ENCODE measurements at places on chromosomes 12 and 14.

GRCh38 chr12:28021704-28022103 is 49.2 kb upstream of the PTHLH start:
- DNase-seq = no peak

DNA sequence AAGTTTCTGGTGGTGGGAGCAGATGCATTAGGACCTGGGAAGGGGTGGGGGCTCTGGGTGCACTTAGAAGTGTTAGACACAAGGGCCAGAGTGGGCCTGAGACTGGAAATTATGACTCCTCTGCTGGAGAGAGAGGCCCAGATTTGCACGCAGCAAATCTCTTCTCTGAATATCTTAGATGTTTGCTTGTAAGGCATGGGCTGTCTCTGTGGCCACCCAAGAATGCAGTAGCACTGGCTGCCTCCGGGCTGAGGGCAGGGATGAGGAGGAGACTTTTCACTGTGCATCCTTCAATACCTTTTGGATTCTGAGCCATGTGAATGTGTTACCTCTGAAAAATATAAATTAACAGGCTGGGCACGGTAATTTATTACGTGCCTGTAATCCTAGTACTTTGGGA is 14.0 kb upstream of the RABGGTA start:
- no peak for DNase-seq

DNA sequence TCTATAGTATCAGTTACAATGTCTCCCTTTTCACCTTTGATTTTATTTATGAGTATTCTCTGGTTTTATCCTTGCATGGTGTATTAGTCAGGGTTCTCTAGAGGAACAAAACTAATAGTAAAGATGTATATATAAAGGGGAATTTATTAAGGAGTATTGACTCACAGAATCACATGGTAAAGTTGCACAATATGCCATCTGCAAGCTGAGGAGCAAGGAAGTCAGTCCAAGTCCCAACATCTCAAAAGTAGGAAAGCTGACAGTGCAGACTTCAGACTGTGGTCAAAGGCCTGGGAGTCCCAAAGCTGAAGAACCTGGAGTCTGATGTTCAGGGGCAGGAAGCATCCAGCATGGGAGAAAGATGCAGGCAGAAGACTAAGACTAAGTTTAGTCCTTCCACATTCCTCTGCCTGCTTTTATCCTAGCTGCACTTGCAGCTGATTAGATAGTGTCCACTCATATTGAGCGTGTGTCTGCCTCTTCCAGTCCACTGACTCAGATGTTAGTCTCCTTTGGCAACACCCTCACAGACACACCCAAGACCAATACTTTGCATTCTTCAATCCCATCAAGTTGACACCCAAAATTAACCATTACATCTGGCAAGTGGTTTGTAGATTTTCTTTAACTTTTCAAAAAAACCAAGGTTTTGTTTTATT is 308.0 kb upstream of the LMO3 start:
- DNase-seq = no peak

DNA sequence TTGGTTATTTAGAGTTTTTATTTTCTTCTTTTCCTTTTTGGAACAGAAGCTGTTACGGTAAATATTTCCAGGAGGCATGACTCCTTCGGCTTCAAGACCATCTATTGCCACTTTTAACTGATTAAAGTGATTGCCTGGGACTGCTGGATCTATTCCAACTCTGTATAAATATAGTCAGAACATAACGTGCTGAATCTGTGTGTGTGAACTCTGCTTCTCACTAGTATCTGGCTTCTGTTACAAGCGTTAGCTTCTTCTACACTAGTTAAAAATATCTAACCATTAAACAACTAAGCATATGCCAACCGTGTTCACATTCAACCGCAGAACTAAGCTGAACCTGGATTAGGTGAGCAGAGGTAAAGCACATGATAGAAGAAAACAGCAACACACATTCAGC is 49.0 kb downstream of the TMTC1 start:
- DNase-seq = no peak

DNA sequence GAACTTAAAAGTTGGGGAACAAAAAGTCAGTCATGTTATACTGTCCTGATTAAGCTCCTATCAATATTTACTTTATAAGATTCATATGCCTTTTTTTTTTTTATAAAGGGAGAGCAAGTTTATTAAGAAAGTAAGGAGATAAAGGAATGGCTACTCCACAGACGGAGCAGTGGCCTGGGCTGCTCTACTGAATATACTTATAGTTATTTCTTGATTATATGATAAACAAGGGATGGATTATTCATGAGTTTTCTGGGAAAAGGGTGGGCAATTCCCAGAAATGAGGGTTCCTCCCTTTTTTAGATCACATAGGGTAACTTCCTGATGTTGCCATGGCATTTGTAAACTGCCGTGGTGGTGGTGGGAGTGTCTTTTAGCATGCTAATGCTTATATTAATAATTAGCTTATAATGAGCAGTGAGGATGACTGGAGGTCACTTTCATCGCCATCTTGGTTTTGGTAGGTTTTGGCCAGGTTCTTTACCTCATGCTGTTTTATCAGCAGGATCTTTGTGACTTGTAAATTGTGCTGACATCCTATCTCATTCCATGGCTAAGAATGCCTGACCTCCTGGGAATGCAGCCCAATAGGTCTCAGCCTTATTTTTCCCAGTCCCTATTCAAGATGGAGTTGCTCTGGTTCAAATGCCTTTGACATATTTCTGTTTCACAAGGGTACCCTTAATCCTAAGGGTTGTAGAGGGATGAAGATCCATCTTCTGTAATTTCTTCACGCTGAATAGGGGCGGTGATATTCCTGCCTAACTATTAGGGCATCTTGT is 73.9 kb downstream of the OTOGL start:
- no peak for DNase-seq

DNA sequence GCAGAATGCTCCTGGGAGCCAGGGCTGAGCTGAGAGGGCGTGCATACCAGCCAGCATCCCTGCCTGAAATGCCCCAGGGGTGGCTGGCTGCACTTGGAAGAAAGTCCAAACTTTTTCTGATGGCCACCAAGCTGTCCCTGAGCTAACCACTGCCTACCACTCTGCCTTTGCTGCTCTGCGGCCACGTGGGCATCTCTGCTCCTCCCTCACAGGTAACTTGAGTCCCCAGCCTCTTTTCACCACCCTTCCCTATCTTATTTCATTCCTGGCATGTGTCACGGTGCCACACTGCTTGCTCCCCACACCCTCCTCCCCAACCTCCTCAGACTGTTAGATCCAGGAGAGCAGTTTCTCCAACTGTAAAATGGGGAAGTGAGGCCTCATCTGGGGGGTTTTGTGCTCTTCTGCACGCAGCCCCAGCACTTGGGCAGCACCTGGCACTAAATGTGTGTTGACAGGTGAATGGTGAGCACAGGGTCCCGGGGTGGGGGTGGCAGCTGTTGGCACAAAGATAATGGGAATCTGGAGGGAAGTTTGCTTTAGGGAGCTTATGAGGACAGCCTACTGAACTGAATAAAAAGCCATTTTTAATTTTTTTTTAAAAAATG is 113.0 kb downstream of the GLT1D1 start:
- no peak for DNase-seq

- no peak for DNase-seq
Measured at GRCh38 chr12:103824845-103825244, 16.2 kb downstream of the NT5DC3 start.

- no peak for DNase-seq
Measured at GRCh38 chr14:102282751-102283465, 22.1 kb downstream of the MOK start.

DNA sequence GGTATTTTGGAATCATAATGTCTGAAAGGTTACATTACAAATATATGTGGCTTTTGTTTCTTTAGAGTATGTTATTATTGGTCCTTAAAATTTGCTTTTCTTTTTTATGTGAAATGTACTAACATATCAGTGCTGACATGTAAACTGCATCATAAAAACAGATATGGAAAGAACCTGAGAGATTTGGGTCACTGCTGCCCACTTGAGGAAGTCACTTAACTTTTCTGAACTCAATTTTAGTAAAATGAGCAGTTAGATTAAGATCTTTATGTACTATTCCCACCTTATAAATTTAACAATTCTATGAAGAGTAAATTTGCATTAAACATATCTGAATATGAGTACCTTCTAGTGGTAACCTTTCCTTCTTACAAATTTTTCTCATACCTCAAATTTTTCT is 7.5 kb downstream of the PTGR2 start:
- DNase-seq = no peak

DNA sequence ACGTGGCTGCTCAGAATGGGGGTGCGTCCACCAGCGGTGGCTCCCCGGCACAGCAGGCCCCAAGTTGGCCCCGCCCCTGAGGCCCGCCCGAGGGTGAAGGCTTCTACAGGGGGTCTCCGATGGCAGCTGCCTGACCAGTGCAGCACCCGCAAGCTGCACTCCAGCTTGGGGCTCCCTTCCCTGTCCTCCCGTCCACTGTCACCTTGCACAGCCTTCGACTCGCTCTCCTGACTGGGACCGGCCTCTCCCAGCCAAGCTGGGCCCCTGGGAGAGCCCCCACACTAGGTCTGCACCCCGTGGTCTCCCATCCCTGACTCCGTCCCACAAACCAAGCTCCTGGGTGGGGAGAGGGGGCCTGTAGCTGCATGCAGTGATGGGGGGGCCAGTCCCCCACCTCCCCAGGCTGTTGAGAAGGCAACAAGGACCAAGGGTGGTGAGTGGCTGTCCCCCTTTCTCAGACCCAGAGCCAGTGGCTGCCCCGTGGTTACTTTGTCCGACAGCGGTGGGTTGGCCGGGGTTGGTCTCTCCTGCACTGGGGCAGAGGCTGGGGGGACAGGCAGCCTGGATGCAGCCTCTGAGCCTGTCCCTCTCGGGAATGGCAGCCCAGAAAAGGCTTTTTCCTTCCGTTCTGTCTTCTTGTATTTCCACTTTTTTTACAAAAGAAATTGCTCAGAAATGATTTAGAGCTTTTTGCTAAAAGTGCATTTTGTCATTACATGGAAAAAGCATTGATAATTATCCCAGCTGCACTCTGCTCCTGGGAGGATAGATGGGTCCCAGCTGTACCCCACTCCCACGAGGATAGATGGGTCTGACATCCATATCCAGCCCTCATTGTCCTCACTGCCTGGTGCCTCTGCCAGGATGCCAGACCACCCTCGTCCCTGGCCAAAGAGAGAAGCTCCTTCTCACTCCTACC is 217.0 kb downstream of the KIF26A start:
- no peak for DNase-seq

DNA sequence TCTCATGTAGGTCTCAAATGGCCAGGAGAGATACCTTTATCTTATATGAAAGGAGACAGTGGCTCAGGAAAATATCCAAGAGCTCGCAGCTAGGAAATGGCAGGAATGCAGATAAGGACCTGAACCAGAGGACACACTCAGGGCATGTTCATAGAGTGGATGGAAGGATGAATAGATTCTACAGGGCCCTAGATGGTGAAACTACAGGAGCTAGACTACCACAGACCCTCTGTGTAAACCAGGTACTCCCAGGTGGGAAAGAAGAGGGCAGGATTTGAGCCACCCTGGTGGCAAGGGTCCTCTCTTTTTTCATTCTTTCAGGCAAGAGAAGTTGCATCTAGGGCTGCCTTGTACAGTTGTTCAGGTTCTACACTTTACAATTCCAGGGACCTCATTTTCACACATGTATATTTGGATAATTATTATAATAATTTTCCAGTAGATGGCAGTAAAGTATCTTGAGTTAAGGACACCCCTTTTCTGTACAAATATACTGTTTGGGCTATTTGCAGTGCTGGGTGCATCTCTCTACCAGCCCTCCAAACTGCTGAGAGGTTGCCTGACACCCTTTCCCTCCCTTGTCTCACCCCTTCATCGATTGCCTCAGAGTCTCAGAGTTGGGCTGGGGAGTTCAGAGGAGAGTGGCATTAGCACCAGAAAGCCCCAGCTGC is 10.5 kb upstream of the ZDHHC22 start:
- no peak for DNase-seq

- DNase-seq = no peak
Measured at GRCh38 chr14:88565427-88565826, 2.6 kb downstream of the ZC3H14 start.

DNA sequence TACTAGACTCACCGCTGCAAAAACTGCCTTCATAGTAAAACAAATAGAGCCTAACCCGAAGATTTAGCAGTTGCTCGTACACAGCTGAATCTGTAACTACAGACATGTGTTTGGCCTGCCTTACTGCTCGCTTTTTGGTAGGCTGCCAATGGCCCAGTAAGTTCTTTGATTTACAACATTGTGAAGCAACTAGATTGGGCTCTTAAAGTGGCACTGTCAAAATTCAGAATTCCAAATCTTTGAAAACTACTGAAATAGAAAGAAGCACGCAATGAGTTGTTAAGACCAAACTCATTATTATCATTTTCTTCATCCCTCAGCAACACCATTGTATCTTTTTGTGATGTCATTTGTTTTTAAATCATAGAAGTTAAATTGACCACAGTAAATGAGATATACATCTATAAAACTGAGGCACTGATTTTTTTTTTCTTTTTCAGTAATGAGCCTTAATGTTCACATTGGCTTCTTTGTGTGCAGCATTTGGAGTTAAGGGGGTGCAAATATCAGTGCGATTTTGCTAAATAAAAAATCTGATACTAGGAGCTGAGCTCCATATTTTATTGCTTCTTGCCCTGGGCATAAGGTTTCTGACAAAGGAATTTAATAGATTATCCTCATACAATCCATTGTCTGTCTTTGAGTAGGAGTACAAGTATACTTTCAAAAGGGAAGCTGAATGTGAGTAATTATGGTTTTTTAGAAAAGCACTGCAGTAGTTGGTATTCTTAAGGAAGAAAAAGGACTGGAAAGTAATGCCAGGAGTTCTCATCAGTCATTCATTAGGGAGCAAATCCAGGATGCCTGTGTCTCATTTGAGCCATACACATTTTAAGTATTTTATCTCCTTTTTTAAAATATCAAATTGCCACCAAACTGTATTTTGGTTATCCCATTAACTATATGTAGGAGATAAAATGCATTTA is 138.5 kb downstream of the KICS2 start:
- DNase-seq = no peak

- DNase-seq = no peak
Measured at GRCh38 chr12:51825216-51825615, 23.3 kb downstream of the FIGNL2 start.

DNA sequence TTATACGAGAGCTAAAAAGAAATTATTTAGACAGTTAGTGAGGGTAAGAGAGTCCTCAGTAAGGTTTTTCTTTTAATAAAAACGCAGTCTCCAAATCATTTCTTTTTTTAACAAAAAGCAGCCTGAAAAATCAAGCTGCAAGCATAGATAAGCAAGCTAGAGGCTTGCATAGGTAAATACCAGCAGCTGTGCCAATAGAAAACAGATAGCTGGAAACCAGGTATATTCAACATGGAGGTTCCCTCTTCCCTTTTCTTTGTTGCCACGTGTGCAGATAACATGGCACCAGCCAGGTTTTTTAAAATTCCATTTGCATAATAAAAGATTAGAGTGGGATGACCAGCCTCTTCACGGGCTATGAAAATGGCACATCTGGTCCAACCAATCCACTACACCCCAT is 6.1 kb upstream of the PRKAB1 start:
- no peak for DNase-seq

GRCh38 chr12:46486588-46486987 is 114.0 kb upstream of the SLC38A2 start:
- no peak for DNase-seq

DNA sequence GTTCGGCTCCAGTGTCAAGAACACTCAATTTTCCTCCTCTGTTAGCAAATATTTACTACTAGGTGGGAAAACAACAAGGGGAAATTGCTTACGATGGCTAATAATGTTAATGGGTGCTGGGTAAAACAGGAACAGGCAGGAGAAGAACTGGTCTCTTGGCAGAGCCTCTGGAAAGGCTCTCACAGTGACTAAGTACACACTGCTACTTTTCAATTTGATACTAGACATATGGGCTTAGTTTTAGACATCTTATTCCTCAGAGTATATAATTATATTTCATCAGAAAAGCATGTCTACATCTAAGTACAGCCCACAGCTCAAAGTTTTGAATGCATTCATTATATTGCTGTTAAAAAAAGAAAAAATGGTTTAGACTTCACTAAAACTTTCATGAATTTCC is 65.4 kb upstream of the SAV1 start:
- no peak for DNase-seq
